ENCODE measurements at places on chromosomes 1 and 21.

GRCh38 chr1:184574588-184574987 lies 180.1 kb downstream of the EDEM3 start:
- DNase-seq, result no peak

DNA sequence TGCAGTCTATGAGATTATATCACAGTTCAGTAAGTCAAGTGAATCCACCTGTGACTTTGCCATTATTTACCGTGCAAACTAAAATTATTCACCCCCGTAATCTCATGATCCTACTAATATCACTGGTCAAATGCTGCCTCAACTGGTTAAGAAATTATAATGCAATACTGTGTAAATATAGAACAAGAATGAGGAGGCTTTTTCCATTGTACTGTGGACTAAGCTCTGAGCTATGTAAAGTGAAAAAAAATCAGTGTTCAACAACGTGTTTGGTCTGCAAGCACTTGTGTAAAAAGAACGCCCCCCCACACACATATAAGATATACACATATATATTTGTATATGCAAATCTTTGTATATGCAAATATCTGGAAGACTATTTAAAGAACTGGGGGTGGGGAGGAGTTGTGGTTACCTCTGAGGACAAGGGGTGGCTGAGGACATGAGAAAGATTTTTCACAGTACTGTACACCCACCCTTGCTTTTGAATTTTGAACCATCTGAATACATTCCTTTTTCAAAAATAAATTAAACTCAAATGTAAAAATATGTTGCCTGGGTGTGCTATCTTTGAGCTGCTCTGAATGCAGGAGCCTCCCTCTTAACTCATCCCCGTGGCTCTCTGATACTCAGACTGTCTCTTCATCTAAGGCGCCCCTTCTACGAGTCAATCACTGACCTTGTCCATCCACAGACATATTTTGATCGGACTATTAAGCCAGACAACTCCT lies 57.0 kb downstream of the PTP4A2 start:
- no peak for DNase-seq

DNA sequence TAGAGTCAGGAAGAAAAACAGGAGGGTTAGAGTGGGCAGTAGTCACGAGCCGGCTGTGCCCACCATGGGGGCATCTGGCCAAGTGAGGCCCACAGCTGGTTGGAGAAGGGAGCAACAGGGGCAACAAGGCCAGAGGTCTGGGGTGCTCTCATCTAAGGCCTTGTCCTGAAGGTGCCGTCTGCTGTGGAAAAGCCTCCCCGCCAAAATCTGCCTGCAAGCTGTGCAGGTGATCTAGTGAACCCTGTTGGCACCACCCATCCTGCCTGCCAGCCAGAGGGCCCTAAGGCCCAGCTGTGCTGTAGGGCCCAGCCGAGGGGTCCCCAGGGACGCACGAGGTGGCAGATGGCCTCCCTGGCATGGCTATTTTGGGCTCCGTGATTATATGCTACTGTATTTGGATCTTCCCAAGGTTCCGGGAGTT lies 51.3 kb downstream of the LGR6 start:
- DNase-seq, result no peak

DNA sequence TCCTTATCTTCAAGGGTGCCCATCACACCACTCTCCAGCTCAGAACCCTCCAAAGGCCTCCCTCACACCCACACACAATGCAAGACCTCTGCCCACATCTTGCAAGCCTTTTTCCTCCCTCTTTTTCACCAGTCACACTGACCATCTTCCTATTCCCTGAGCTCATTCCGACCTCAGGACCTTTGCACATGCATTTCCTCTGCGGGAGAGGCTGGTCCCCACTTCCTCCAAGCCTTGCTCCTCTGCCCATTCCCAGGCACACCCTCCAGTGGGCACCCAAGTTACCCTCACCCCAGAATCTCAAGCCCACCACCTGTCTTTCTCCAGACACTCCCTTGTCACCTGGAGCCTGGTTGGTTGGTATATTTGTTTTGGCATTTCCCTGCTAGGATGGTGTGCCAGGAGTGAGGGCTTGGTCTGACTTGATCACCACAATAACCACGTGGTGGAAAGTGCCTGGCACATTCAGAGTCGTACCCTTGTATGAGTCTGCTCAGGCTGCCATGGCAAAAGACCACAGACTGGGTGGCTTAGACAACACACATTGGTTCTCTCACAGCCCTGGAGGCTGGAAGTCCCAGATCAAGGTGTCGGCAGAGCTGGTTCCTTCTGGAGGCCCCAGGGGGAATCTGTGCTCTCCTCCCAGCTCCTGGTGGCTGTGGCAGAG lies 13.2 kb downstream of the MX2 start:
- DNase-seq, result no peak

Data from foreskin keratinocyte (primary cell).